CD4-positive, alpha-beta T cell (primary cell): ENCODE measurements at places on chromosomes 3 and 15.

- no peak for DNase-seq
These were observed 747 bp downstream of the UBA7 start for GRCh38 chr3:49812916-49813496.

GRCh38 chr3:45109771-45110508 lies 36.2 kb downstream of the CDCP1 start:
- DNase-seq: peak; percentile 34

- DNase-seq: no peak
These were observed 52.6 kb downstream of the UACA start for GRCh38 chr15:70710714-70711113.

DNA sequence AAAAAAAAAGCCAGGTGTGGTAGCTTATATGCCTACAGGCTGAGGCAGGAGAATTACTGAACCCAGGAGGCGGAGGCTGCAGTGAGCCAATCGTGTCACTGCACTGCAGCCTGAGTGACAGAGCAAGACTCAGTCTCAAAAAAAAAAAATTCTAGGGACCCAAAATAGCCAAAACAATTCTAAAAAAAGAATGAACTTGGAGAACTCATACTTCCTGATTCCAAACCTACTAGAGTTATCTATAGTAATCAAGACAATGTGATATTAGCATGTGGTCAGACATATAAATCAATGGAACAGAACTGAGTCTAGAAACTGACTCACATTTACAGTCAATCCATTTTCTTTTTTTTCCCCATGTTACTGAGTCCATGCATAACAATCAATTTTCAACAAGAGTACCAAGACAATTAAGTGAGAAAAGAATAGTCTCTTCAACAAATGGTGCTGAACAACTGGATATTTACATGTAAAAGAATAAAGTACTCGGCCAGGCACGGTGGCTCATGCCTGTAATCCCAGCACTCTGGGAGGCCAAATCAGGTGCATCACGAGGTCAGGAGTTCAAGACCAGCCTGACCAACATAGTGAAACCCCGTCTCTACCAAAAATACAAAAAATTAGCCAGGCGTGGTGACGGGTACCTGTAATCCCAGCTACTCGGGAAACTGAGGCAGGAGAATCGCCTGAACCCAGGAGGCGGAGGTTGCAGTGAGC lies 11.9 kb downstream of the PRKAR2A start:
- no peak for DNase-seq

DNA sequence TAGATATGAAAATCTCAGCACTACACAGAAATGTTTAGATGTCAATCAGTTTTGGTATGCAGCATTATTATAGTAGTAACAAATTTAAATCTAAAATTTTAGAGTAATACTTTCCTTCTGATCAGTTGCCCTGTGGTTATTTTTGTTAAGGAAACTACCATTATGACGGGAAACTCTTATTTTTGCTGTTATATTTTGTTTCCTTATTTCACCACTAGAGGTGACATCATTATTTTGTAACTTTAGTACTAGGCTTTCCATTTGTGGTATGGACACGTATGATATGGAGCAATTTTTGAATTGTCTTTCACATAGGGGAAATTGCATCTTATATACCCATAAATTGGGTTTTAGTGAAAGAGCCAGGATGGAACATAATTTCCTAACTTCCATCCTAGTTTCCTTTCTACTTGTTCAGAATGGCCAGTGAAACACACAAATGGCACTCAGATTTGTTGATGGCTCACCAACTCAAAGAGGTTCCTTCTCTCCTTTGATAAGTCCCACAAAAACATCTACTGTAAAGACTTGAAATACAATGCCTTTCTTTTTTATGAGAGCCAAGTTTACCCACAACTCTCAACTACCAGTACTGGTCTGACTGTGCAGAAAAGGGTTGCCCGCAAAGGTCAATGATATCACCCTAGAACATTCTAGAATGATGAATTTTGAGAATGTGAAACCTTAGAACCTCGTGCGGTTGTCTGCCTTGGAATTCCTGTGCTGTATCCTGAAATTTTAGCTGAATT lies 19.4 kb upstream of the PPP4R2 start:
- no peak for DNase-seq

- peak; percentile 39 for DNase-seq
These were observed 12.8 kb downstream of the IQGAP1 start for GRCh38 chr15:90400759-90401314.

GRCh38 chr15:81941479-81941878 lies 104.3 kb downstream of the MEX3B start:
- no peak for DNase-seq

- peak; percentile 31 for DNase-seq
These were observed 176.9 kb upstream of the LMCD1 start for GRCh38 chr3:8324747-8325146.

GRCh38 chr3:158925021-158925420 lies 123.2 kb downstream of the MFSD1 start:
- no peak for DNase-seq
